AG20443 (cell line): ENCODE measurements at places on chromosomes 7 and 10.

GRCh38 chr10:7162331-7162730 is 248.5 kb downstream of the SFMBT2 start:
- no peak for DNase-seq

- DNase-seq = no peak
These were observed 36.4 kb downstream of the JAKMIP3 start for GRCh38 chr10:132102071-132102716.

DNA sequence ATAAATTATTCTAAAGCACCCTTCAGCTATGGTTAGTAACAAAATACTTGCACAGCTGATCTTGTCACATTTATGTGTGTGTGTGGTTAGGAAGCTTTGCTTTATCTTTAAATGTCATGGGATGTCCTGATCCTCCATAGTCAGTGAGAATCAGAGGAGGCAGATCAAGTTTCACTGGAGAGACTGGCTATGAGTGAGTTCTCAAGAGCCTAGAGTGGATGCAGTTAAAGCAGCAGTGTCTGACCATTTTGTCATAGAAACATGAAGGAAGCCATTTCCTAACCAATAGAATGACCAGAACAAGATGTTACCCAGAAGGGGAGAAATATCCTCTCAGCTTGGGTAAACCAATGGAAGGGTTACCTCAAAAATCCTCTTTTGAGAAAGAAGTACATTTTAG is 207.2 kb upstream of the DKK1 start:
- no peak for DNase-seq

DNA sequence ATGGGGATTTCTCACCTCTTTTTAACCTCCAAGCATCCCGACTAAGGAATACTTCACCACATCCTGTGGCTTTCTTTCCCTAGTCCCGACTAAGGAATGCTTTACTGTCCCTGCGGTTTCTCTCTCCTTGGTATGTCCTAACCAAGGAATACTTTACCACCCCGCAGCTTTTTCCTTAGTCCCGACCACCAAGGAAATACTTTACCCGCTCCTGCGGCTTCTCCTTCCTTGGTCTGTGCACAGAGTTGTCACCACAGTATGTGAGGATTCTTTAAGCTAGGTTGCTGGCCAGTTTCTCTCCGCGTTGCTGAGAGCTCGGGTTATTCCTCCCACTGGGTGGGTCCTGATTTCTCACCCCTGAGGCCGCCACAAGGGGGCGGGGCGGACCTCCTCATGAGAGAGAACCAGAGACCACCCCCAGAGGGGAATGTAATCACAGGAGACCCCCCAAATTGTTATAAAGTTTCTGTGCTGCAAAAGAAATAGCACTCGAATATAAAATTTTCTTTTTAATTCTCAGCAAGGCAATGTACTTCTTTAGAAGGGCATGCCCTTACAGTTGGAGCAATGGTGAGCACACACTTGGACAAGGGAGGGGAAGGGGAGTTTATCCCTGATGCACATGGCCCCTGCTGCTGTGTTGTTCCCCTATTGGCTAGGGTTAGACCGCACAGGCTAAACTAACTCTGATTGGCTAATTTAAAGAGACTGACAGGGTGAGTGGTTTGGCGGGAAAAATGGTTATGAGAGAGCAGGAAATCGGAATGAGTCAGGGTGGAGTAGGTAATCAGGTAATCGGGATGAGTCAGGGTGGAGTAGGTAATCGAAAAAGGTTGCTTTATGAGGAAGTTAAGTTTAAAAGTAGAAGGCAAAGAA is 12.8 kb downstream of the SUGCT start:
- no peak for DNase-seq

DNA sequence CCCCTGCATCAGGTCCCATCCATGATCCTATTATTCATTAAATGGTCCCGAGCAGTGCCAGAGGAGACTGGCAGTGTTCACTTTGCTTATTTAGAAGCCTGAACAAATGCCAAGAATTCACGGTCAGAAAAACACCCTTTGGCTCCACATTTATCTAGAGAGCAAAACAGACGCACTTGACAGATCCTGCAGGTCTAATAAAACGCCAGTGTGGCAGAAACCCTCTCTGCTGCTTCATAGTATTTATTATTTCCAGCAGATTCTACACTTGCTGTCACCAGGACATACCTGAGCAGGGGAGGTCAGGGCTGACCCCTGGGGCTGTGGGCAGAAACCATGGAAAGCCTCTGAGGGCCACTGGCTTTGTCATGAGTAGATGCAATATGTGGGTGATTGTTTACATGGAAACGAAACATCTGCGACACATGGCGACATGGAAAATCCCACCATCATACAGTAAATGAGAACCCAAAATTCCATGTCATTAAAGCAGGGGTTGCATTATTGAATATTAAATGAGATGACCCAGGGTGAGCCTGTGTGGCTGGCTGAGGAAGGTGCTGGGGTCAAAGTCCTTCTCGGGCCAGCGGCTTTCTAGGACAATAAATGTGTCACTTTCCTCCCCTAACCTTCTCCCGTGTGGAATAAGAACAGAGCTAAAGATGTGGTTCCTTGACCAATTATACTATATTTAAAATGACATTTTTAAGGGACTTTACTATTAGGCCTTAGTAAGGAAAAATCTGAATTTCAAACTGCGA is 205.9 kb upstream of the SVIL start:
- no peak for DNase-seq

DNA sequence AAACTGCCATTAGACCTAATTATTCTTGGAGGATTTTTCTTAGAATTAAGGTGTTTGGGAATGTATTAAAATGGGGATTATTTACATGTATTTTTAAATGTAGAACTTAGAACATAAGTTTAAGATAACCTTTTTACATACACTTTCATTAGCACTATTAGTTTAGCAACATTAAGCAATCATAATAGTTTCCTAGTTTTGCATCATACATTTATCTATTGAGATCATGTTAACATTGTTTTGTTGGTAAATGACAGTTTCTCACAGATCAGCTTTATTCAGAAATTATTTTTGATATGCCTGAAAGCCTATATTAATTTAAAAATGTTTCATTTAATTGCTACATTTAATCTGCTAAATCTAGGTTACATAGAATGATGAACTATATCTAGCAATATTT is 189.7 kb upstream of the PPP1R3A start:
- no peak for DNase-seq

GRCh38 chr10:80542652-80543318 is 5.1 kb downstream of the SH2D4B start:
- no peak for DNase-seq

DNA sequence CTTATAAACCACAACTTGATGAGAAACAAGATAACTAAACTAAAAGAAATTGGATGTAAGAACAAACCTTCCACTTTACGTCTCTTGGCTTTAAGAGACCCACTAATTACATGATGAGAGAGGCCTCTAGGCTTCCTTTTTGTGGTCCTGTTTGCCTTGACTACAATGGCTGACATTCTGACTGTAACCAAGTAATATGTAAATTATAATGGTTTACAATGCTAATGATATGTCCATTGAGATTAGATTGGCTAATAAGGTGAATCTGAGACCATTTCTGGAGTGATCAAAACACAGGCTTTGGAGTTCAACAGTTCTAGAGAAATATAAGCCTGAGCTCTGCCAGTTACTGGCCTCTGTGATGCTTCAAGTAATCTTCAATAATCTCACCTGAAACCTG is 39.4 kb upstream of the AGMO start:
- DNase-seq = no peak

GRCh38 chr7:150371131-150371995 is 2.7 kb downstream of the REPIN1 start:
- no peak for DNase-seq

GRCh38 chr10:100253041-100253440 is 14.4 kb downstream of the CWF19L1 start:
- DNase-seq = no peak

GRCh38 chr7:69597278-69598076 is 798 bp upstream of the AUTS2 start:
- peak; percentile 48 for DNase-seq
